ENCODE measurements at places on chromosomes 12 and 14. TPM values are rescaled to one million over a fixed set of nuclear protein-coding genes. Genes with fewer than 3 reads are reported as not detected.

The GPATCH2L gene
- 33.1 TPM for polyA plus RNA-seq

The BCL7A gene
- polyA plus RNA-seq = 40.0 TPM

- no peak for DNase-seq
Observed at GRCh38 chr12:18283831-18284230, 22.5 kb downstream of the PIK3C2G start.

- DNase-seq = no peak
Observed at GRCh38 chr12:94152292-94153078, 4.1 kb downstream of the PLXNC1 start.

DNA sequence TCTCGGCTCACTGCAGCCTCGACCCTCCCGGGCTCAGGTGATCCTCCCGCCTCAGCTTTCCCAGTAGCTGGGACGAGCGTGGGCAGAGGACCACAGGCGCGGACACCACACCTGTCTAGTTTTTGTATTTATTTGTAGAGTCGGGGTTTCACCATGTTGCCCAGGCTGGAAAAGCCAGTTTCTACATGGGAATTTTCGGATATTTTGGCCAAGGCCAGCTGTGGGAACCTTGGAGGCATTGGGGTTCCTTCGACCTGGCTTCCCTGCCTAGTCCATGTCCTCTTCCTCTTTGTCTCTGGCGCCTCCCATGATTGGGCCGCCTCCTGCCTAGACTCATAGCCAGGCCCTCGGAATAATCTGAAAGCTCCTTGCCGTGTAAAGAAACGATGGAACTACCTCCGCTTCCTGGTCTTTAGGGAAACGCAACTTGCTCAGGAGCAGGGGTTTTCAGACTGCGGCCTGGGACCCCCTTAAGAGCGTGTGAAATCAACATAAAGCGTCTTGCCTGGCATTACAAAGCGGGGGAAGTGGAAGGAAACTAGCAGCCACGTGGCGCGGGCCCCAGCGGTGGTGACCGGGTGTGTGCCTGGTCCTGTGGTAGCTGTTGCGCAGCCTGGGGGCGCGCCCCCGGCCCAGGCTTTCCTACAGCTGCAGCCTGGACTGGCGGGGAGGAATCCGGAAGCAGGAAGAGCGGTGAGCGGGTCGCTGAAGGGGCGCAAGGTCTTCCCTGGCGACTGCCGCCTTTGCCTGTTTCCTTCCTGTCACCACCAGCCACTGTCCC is 1.4 kb upstream of the HSP90AA1 start:
- peak; percentile 59 for DNase-seq

Measured in left renal cortex interstitium (tissue), 4 donors.